ENCODE measurements at places on chromosomes 5 and 9.

DNA sequence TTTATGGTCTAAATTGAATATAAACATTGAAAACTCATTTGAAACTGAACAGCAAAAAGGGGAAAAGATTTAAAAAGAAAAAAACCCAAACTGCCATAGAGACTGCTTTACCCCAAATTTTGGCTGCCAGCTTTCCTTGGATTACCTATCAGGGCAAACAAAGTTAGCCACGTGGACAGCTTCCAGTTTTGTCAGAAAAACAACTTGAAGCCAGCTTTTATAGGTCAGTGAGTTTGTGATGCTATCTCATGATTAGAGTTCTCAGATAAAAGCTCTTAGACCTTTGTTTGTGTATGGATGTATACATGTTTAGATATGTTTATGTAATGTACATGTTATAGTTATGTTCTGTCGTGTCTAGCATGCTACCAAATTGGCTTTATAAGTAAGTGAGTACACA lies 16.1 kb downstream of the FBP2 start:
- DNase-seq, result no peak

- no peak for DNase-seq
Measured at GRCh38 chr5:136123236-136123768, 9.3 kb upstream of the SMAD5 start.

DNA sequence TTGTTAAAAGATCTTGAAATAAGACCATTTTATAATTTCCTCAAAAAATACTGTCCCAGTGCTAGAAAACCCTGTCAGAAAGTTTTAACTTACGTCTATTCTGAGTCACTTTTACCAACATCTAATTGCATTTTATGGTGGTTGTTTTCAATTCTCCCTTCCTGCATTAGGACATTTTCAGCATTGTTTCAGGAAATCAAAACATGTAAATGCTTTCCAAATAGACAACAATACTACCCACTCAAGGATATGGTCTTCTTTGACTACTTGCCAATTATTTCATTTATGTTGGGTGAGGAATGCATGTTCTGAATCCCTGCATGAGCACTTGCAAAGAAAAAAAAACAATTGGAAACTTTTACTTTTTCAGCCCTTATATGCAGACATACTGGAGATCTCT lies 284.6 kb upstream of the PDE4D start:
- no peak for DNase-seq

DNA sequence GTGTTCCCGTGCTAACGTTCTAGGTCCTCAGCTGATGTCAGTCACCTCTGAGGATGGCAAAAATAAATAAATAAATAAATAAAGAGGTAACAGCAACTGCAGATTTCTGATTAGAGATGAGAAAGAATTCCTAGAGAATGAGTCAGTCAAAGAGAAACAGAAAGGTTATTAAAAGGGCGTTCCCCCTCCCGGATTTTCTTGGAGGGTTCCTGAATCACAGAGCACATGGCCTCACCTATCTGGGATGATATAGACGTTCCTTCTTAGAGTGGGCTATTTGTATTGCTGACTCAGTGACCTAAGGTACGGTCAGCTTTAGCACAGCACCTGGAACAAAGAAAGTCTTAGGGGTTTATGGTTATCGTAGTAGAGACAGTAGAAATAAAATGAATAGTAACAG lies 30.6 kb downstream of the HTR4 start:
- DNase-seq, result no peak

DNA sequence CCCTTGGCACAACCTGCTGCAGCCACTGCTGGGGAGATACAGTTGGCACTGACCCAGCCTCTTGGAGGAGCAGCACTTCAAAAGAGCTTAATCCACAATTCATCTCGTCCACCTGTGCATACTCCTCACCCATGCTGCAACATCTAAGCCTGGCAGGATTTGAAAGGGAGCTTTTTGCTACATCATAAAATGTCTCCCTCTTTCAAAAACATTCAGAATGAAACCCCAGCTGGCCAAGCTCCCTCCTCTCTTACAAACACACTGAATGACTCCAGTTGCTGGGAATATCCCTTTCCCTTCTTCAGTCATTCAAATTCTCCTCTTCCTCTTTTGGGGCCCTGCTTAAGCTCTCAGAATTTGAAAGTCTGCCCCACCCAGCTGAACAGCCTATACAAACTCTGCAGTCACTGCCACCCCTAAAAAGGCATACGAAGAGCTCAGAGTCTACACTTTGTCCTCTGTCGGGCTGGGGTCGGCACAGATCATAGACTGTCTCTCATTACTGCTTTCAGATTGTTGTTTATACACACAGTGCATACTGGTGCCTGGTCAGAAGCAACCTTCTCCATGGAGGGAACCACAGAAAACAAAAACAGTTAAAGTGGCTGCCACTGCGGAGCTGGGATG lies 8.8 kb upstream of the C5orf15 start:
- DNase-seq, result no peak

- DNase-seq, result no peak
Measured at GRCh38 chr5:159792180-159792579, 124.1 kb upstream of the ADRA1B start.

DNA sequence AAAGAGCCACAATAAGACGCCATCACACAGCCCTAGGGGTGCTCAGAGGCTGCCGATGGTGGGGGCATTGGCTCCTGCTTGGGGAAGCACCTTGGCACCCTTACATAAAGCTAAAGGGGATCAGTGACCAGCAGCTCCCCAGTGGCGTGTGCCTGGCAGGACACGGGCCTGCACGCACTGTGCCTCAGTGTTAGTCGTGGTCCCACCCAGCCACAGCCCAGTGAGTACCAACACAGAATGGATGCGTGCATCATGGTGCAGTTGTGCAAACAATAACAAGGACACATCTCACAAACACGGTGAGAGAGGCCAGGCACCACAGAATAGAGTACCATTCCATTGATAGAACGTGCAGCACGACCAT lies 103.2 kb downstream of the WNK2 start:
- DNase-seq, result no peak

DNA sequence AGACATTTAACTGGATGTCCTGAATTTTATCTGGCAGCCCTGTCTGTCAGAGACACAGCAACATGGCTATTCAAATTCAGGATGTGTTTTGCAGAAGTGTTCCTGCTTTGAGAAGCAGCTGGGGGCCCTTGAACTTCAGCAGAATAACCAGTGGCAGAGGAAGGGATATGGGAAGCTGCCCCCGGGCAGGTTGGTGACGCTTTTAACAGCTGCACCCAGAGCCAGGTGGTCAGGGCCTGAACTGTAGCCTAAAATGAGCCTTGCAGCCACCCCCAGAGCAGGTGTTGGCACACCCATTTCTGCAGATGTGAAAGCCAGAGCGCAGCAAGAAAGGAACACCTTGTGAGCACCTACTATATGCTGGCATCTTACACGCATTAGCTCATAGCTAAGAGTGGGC lies 128.7 kb upstream of the BOD1 start:
- peak; percentile 29 for DNase-seq

GRCh38 chr9:21294364-21294774 lies 10.7 kb downstream of the IFNA5 start:
- no peak for DNase-seq

DNA sequence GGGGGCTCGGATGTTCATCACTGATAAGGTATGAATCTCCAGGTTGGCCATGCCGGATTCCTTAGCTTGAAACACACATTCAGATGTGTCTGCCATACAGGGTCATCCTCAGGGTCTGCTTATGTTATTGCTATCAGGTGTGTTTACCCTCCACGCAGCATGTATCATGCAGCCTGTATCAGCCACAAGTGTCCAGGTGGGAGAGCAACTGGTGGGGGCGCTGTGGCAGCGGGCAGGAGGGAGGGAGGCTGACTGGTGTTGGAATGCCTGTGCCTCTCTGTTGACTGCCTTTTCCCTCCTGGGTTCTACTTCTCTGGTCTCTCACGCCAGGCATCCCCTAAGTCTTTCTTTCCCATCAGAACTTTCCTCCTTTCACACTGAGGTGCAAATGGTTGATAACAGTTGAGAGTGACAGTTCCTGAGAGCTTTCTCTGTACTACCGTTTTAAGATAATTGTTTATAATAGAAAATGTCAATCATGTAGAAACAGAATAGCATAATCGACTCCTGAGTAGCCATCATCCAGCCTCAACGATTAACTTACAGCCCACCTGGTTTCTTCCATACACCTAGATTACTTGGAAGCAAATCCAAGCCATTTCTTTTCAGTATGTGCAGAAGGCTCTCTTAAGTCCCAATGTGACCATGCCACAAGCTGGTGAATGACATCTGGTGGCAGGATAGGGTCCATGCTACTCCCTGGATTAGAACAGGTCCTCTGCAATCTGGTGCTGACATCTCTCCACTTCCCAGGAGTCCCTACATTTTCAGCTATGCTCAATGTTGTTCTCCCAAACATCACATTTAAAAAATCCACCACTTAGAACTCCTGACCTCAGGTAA lies 86.6 kb downstream of the ACER2 start:
- no peak for DNase-seq

- DNase-seq, result no peak
Measured at GRCh38 chr5:4387290-4387689, 752.8 kb upstream of the ADAMTS16 start.

DNA sequence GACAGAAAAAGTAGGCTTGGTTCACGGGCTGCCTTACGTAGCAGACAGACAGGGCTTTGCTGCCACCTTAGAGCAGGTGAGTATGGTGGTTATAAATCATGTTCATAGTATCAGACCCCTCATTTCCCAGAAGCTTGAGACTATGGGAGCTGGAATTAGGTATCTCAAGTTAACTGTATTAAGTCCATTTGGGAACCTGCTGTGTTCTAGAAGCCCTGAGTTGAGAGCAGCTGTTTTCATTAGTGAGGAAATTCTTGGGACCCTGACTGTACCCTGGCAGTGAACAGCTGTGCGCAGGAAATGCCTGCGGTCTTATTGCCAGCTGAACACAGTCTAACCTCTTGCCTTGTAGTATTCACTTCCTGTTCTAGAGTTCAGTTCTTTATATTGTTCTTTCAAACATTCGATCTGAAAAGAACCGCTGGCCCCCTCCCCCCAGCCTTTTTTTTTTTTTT lies 29.8 kb downstream of the UGCG start:
- DNase-seq, result peak; percentile 48

GRCh38 chr5:34717426-34718327 lies 61.5 kb downstream of the RAI14 start:
- DNase-seq, result no peak

DNA sequence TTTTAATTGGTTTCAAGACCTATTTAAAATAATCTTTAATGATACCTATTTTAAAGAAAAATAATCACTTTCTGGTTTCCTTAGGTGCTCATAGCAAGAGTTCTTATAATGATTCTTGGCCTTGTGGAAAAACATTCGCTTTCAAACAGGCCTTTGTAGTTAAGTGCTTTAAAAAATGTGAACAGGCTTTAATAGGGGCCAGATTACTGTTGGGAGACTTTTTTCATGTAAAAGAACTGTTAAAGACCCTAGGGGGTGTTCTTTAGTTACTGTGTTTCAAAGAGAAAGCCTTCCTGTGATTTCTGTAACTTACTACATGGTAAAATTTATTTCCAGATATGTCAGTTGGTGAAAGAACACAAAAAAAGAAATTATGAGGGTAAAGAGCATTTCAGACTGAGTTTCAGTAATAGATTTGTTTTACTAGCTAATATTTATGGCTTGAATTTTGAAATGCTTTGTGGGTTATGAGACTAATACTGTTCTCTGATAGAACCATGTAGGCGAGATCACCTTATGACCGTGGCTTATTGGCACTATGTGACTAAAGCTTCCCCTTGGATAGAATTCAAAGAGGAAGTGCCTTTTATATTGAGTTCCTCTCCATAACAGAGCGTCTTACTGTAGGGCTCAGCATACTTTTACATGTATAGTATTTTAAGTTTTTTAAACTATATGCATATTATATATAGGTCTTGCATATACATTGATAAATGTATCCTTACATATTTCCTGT lies 70.7 kb downstream of the CSNK1G3 start:
- no peak for DNase-seq
